ENCODE measurements at places on chromosomes 6 and 20. TPM values are rescaled to one million over a fixed set of nuclear protein-coding genes. Genes with fewer than 3 reads are reported as not detected.

Gene CDSN
- total RNA-seq = not detected

Gene BPIFB1
- total RNA-seq = not detected

Gene NOX3
- not detected for total RNA-seq

Gene ACSS2
- total RNA-seq = 38.9 TPM

Gene CDC25B
- 14.5 TPM for total RNA-seq

Gene SIRPD
- total RNA-seq = not detected

Gene CPNE5
- total RNA-seq = not detected

Gene CST4
- total RNA-seq = not detected

Gene IFT52
- total RNA-seq = 55.6 TPM

Gene SH3BGRL2
- total RNA-seq = 9.7 TPM

Gene SPATS1
- total RNA-seq = not detected

Gene FAM229B
- total RNA-seq = 8.6 TPM

Gene MAS1
- total RNA-seq = not detected

Gene C6orf47
- total RNA-seq = 13.1 TPM

Gene ASIP
- total RNA-seq = not detected

Gene MDFI
- total RNA-seq = 0.28 TPM

Gene DSE
- 154 TPM for total RNA-seq

Gene C6orf163
- total RNA-seq = 1.7 TPM

Gene KLHDC3
- total RNA-seq = 76.0 TPM
